ENCODE measurements at places on chromosomes 6 and 20. TPM values are rescaled to one million over a fixed set of nuclear protein-coding genes. Genes with fewer than 3 reads are reported as not detected.
A peak's percentile ranks its signal among the peaks of the same experiment; 100 is the strongest.

Gene NMBR
- 0.09 TPM for polyA plus RNA-seq

Gene DUSP15
- 11.2 TPM for polyA plus RNA-seq

Gene MYBL2
- polyA plus RNA-seq = 13.0 TPM

Gene NCOA7
- 78.7 TPM for polyA plus RNA-seq

Gene LKAAEAR1
- polyA plus RNA-seq = 0.19 TPM

Gene SAPCD1
- polyA plus RNA-seq = 15.0 TPM

Gene AKAP12
- polyA plus RNA-seq = 62.7 TPM

Gene PRDM1
- 48.7 TPM for polyA plus RNA-seq

Gene MCHR2
- polyA plus RNA-seq = 0.04 TPM

Gene PHF3
- 54.8 TPM for polyA plus RNA-seq

Gene ISM1
- polyA plus RNA-seq = 0.81 TPM

DNA sequence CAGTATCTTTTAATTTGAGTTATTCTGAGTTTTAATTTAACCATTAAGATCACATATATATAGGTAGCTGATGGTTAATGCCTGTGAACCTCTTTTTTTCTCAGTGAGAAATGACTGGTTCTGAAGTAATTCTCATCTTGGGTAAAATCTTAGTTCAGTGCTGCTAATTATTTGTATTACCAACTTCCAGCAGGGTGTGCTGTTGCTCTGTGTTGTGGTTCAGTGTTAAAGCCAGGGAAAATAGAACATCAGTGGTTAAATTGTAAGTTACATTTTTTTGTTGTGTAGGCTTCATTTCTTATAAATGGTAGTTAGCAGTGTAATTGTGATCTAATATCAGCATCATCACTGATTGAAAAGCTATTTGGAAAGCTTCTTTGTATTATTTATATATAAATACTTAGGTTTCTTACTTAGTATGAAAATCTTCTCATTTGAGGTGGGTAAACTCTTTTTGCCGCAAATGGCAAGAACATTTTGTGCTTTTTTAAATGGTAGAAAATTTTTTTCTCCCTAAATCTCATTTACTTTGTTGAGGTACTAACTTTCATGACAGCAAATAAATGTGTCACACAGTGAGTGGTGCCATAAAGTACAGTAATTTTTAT, 43.7 kb downstream of the CDC5L start:
- no peak overlapping the region for H3K4me3 ChIP-seq
- H3K27me3 ChIP-seq = no peaks in the 10 kb centered on the region
- H3K27ac ChIP-seq = no peak overlapping the region
- no peaks in the 10 kb centered on the region for H3K4me1 ChIP-seq
- DNase-seq = peak; percentile 37
- peaks cover 42% of the 10 kb centered on the region for H3K36me3 ChIP-seq

GRCh38 chr6:149014631-149015534, 268.1 kb downstream of the UST start:
- no peak overlapping the region for H3K4me3 ChIP-seq
- H3K27ac ChIP-seq = no peak overlapping the region
- no peaks in the 10 kb centered on the region for H3K27me3 ChIP-seq
- no peaks in the 10 kb centered on the region for H3K4me1 ChIP-seq
- no peak for DNase-seq

DNA sequence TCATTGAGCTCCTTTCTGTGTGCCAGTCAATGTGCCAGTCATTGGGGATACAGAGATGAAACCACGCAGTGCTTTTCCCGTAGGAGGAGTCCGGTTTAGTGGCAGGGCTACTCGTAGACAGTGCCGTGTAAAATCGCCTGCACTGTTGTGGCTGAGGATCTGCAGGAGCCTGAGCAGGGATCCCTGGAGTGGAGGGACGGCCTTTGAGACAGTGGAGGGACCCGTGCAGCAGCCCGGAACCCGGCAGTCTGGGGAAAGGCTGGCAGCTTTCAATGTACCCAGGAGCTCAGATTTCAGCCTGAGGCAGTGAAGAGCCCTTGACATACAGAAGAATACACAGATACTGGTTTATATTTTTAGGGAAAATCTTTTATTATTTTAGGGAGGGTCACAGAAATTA, 203.3 kb downstream of the ARID1B start:
- no peaks in the 10 kb centered on the region for H3K36me3 ChIP-seq
- DNase-seq = no peak
- no peak overlapping the region for H3K27ac ChIP-seq
- no peak overlapping the region for H3K4me3 ChIP-seq
- H3K27me3 ChIP-seq = no peaks in the 10 kb centered on the region

GRCh38 chr6:33289784-33290315, 449 bp downstream of the PFDN6 start:
- H3K4me3 ChIP-seq = peak overlapping the region; percentile 74
- peaks cover 15% of the 10 kb centered on the region for H3K4me1 ChIP-seq
- no peaks in the 10 kb centered on the region for H3K27me3 ChIP-seq
- H3K27ac ChIP-seq = peak overlapping the region; percentile 5
- peaks cover 58% of the 10 kb centered on the region for H3K36me3 ChIP-seq
- DNase-seq = no peak

- H3K4me3 ChIP-seq = no peak overlapping the region
- peaks cover 12% of the 10 kb centered on the region for H3K4me1 ChIP-seq
- no peak for DNase-seq
These were observed 4.6 kb upstream of the SIM1 start for GRCh38 chr6:100469101-100469859.

DNA sequence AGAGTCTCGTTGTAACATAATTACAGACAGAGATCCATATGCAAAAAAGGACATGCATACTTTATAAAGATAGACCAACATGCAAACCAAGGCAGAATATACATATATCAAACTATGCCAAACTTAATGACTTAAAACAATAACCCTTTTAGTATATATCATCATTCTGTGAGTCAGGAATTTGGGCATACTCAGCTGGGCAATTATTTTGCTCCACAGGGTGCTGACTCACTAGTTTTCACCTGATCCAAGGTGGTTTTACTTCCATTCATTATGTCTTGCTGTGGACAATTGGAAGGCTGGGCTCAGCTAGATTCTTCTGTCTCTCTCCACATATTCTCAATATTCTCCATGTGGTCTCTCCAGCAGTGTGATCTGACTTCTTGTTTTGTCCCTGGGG, 41.2 kb upstream of the RNF146 start:
- H3K4me1 ChIP-seq = no peaks in the 10 kb centered on the region
- H3K27ac ChIP-seq = no peak overlapping the region
- no peaks in the 10 kb centered on the region for H3K27me3 ChIP-seq
- DNase-seq = no peak

DNA sequence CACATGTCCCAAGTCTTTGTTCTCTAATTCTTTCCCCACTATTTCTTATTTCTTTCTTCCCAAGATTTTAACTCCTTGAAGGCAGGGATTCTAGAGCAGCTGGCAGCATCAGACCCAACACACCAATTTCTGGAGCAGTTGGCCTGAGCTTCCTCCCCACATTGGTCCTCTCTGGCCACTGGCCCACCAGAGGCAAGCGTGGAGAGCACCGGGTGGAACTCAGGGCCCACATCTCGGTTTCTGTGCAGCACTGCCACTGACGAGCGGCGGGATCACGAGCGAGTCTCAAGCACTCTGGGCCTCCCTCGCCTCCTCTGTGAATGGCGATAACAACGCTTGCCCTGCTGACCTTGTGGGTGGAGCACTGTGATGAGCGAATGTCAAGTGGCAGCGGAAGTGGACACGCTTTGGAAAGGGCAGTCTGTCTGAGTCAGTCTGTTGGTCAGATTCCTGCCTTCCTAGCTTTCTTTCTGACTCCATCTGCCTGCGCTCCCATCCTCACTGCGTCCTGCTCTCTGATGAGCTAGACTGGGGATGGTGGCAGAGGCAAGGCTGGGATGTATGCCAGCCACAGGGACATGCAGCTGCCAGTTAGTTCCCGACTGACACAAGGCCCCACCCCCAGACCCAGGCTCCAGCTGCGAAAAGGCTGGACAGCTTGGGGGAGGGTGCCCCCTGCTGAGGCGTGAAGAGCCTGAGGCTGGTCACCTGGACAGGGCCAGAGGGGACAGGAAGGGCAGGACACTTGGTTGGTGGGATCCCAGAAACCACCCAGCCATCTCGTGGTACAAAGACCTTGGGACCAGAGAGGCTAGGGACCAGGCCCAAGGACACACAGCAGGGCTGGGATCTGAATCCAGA, 4.5 kb upstream of the SPDEF start:
- no peaks in the 10 kb centered on the region for H3K36me3 ChIP-seq
- no peak overlapping the region for H3K4me3 ChIP-seq
- no peaks in the 10 kb centered on the region for H3K27me3 ChIP-seq
- H3K4me1 ChIP-seq = peaks cover 9% of the 10 kb centered on the region

DNA sequence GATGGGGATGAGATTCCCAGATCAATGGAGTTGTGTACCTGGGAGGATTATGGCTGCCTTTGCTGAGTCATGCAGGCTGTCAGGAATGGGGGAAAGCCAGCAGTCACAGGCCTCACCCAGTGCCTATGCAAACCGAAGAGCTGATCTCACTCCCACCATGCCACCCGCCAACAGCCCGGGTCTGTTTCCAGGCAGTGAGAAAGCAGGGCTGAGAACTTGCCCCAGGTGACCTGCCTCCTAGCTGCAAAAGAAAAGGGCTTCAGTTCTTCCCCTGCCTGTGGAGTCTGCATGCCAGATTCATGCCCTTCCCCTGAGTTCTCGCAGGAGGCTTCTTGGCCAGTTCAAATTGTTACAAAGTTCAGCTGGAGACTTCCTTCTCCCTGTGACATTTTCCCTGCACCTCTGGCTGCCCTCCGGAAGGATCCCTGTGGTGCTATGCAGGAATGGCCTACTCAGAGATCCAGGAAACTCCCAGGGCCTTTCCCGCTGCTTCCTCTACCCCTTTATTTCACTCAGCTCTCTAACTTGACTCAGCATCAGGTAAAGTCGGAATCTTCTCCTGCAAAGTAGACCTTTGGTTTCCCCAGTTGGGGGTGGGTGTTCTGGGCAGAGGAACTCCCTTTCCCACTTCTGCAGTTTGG, 71.5 kb upstream of the B3GAT2 start:
- no peak for DNase-seq
- H3K4me1 ChIP-seq = no peaks in the 10 kb centered on the region
- no peaks in the 10 kb centered on the region for H3K27me3 ChIP-seq
- H3K4me3 ChIP-seq = no peak overlapping the region

GRCh38 chr6:141552031-141552430, 580.7 kb upstream of the GJE1 start:
- DNase-seq = no peak
- H3K4me1 ChIP-seq = no peaks in the 10 kb centered on the region
- no peak overlapping the region for H3K4me3 ChIP-seq
- no peak overlapping the region for H3K27ac ChIP-seq

DNA sequence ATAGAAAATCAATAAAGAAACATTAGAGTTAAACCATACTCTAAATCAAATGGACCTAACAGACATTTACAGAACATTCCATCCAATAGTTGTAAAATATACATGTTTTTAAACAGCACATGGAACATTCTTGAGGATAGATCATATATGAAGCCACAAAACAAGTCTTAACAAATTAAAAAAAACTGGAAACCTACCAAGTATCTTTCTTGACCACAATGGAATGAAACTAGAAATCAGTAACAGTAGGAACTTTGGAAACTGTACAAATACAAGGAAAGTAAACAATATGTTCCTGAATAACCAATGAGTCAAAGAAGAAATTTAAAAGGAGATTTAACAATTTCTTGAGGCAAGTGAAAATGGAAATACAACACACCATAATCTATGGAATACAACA, 91.2 kb upstream of the GLP1R start:
- H3K4me3 ChIP-seq = no peak overlapping the region
- no peak overlapping the region for H3K27ac ChIP-seq
- no peaks in the 10 kb centered on the region for H3K4me1 ChIP-seq
- H3K27me3 ChIP-seq = peaks cover 9% of the 10 kb centered on the region
- DNase-seq = no peak

DNA sequence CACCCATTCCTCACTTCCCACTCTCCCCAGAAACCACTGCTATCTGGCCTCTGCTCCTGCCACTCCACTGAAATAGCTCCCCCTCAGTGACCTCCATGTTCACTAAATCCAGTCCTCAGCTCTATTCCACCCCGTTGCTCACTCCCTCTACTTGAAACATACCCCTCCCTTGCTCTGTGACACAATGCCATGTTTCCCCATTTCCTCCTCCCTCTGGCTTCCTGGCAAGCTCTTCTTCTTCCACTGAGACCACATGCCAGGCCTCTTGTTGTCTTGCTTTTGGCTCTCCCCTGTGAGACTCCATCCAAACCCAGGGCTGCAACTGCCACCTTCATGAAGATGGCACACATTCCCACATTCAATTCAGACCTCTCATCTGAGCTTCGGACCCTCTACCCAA, 13.9 kb downstream of the TMEM151B start:
- H3K4me1 ChIP-seq = no peaks in the 10 kb centered on the region
- no peaks in the 10 kb centered on the region for H3K36me3 ChIP-seq
- no peak overlapping the region for H3K4me3 ChIP-seq
- H3K27me3 ChIP-seq = peaks cover 47% of the 10 kb centered on the region
- no peak for DNase-seq

- no peaks in the 10 kb centered on the region for H3K27me3 ChIP-seq
- DNase-seq = no peak
- peak overlapping the region; percentile 65 for H3K27ac ChIP-seq
- peaks cover 56% of the 10 kb centered on the region for H3K36me3 ChIP-seq
- peaks cover 30% of the 10 kb centered on the region for H3K4me1 ChIP-seq
These were observed 5.0 kb downstream of the BRD2 start for GRCh38 chr6:32973144-32974015.

DNA sequence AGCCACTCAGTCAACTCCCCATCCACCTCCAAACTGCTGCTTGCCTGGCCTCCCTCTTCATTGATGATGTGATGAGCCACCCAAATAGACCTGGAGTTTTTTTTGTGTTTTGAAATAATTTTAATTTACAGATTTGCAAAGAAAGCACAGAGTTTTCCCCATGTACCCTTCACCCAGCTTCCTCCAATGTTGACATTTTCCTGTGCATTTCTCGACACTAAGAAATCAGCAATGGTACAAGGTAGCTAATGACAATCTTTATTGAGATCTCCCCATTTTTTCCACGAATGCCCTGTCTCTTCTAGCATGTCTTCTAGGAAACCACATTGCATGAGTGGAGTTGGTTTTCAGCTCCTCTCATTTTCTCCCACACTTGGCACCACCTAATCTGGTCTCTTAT, 30.1 kb downstream of the PPP1R14C start:
- no peak overlapping the region for H3K4me3 ChIP-seq
- H3K27ac ChIP-seq = no peak overlapping the region
- H3K36me3 ChIP-seq = no peaks in the 10 kb centered on the region

GRCh38 chr6:121485359-121485811, 49.9 kb downstream of the GJA1 start:
- no peak overlapping the region for H3K27ac ChIP-seq
- DNase-seq = peak; percentile 17
- no peak overlapping the region for H3K4me3 ChIP-seq
- no peaks in the 10 kb centered on the region for H3K4me1 ChIP-seq

Data from large intestine (tissue), 12 donors.